ENCODE measurements at places on chromosomes 11 and 22.

- DNase-seq, result no peak
Measured at GRCh38 chr22:22700631-22701030, 56.2 kb downstream of the GGTLC2 start.

- DNase-seq, result no peak
Measured at GRCh38 chr11:111441443-111441842, 62.4 kb upstream of the POU2AF1 start.

DNA sequence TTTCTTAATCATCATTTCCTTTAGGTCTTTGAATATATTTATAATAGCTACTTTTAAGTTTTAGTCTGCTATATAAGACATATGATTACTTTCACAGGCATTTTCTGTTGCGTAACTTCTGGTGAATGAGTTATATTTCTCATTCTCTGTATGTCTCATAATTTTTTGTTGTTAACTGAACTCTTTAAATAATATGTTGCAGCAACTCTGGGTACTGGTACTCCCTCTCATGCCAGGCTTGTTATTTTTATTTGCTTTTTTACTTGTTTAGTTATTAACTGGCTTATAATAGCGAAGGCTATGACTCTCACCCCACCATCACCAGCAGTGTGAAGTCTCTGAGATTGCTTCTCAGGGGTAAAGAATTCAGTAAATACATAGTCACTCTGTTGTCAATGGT lies 524.2 kb upstream of the CHORDC1 start:
- DNase-seq, result no peak

- DNase-seq, result peak; percentile 52
Measured at GRCh38 chr11:126083829-126084607, 21.4 kb upstream of the CDON start.

DNA sequence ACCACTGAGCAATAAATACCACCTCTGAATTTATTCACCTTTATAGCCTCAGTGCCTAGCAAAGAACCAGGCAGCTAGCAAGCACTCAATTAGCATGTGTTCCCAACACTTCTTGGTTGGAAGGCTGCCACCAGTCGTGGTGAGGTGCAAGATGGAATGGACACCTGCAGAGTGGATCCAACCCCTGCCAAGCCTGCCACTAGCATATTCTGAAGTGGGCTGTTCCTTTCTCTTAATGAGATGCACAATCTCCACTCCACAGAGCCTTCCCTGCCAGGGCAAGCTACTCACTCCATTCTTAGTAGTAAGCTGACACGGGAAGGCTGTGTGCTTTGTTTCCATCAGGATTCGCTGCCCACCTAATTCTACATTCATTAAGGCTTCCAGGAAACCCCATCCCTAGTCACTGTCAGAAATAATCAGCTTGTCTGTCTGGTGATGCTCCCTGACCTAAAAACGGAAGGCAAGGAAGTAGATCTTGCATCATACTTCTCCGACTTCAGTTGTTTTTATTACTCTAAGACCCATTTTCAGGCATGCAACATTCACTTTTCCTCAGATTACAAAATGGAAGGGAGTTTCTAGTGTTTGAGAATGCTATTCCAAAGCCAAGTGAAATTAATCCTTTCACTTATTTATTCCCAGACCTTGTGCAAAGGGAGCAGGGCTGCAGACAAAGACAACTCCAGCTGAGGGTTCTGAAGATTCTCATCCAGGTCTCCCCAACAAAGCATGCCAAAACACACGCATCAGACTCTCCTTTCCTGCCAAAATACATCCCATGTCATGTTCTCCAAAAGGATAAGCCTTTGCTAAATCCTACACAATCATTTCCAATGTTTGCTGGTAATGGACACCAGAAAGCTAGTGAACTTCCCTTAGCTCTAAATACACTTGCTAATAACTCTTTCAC lies 128.0 kb downstream of the TENM4 start:
- DNase-seq, result no peak

GRCh38 chr11:57301711-57302423 lies 22.9 kb downstream of the TNKS1BP1 start:
- no peak for DNase-seq

DNA sequence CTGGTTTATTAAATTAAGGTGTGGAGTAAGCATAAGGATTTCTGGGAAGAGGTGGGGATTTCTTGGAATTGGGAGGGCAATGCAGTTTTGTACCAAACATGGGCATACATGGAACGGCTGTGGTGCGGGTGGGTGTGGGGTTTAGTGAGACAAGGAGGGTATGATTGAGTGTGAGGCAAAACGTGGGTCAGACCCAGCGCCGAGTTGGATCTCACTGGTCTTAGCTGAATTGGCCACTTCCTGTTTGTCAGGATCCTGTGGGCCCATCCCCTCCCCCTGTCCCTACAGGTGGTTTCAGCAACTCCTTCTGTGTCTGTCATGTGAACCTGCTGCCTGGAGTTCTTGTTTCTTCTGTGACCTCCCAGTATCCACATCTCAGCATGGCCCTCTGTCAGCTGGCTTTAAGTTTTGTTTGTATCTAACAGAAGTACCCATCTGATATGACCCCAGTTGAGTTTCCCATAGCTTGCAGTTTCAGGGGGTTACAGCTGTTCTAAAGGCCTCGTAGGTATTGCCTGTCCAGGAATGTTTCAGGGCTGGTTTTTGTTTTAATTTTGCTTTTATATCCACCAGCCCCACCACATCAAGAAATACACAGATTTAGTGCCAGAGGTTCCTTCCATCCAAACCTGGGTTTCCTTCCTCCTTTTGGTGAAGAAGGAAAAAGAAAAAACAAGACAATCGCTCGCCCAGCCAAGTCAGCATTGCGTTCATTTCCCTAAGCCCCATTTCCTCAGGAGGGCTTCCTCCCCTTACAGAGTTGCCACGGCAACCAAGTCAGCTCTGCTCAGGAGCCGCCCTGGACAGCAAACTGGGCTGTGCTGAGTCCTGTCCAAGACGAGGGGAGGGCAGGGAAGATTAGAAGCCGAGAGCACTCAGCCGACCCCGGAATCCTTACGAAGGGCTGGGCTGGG lies 6.0 kb downstream of the APOL1 start:
- no peak for DNase-seq

- DNase-seq, result no peak
Measured at GRCh38 chr11:8983552-8983951, 19.3 kb upstream of the TMEM9B start.

GRCh38 chr11:30089921-30090320 lies 73.1 kb upstream of the KCNA4 start:
- DNase-seq, result no peak
